Activated naive CD8-positive, alpha-beta T cell treated with anti-CD3 and anti-CD28 coated beads, Interleukin-2, amount 50 U/mL, for 16 hours (primary cell): ENCODE measurements at places on chromosomes 5 and 9.

GRCh38 chr5:115858396-115858795, 16.7 kb downstream of the AP3S1 start:
- DNase-seq = no peak

DNA sequence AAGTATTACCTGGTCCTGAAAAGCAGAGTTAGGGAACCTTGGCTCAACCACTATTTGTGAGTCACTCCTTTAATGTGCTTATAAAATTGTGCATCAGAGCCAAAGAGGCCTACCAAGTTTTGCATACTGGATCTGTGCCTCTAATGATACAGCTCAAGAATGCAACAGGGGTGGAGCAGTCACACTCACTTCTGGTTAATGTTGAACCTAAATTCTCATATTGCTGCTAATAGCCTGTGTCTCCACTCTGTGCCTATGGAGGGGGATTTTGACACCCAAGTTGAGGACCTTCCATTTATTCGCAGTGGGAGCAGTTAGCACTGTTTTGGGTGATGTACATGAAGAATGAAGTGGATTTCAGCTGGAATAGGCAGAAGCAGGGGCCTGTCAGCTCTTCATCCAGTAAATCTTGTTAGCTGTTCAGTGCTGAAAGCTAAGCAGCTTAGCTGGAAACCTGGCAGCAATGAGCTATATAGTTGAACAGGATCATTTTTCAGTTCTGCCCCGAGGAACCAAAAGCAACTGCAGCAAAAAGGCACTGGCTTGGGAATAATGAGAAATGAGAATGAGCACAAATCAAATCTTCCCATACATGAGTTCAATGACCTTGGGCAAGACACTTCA, 9.7 kb downstream of the SH3TC2 start:
- DNase-seq = no peak

GRCh38 chr5:7827610-7828009, 23.3 kb downstream of the CFAP90 start:
- DNase-seq = no peak

DNA sequence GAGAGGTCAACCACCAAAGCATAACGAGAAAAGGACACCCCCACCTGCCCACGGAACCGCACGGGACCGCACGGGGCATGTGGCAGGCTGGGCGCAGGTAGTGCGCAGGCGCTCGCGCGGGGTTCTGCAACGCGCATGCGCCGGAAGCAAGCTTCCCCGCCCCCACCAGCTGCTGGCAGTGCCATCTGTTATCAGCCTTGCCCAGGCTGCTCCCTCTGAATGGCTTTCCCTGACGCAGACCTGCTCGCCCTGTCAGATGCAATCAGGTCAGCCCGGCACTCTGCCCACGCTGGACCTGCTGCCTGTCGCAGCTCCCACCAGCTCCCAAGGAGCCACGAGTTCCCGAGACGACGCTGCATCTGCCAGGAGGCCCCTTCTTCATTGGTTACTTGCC, 22.8 kb downstream of the PTCH1 start:
- DNase-seq = no peak

DNA sequence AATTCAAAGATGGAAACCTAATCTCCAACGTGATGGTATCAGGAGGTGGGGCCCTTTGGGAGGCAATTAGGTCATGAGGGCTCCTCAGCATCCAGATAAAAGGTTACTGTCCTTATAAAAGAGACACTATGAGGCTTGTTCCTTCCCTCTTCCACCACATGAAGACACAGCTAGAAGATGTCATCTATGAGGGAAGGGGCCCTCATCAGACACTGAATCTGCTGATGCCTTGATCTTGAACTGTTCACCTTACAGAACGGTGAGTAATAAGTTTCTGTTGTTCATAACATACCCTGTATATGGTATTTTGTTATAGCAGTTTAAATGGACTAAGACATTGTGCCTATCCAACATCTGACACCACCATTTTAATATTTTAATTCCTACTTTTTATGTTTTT, 19.7 kb upstream of the CCNH start:
- no peak for DNase-seq

DNA sequence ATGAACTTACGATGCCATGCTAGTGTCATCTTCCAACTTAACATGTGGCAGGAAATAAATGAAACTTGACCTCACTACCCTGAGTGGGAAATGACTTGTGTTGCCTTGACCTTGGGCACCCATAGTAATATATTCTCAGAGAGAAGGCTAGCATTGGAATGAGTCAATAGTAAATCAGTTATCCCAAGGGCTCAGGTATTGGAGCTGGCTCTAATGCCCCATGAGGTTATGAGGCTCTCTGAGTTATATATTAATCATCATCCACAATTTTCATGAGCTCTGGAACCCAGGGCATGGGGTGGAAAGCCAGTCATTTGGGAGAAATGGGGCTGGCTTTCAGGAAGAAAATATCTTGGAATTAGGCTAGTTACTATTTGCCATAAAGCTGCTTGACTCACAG, 42.4 kb upstream of the SMIM32 start:
- no peak for DNase-seq

DNA sequence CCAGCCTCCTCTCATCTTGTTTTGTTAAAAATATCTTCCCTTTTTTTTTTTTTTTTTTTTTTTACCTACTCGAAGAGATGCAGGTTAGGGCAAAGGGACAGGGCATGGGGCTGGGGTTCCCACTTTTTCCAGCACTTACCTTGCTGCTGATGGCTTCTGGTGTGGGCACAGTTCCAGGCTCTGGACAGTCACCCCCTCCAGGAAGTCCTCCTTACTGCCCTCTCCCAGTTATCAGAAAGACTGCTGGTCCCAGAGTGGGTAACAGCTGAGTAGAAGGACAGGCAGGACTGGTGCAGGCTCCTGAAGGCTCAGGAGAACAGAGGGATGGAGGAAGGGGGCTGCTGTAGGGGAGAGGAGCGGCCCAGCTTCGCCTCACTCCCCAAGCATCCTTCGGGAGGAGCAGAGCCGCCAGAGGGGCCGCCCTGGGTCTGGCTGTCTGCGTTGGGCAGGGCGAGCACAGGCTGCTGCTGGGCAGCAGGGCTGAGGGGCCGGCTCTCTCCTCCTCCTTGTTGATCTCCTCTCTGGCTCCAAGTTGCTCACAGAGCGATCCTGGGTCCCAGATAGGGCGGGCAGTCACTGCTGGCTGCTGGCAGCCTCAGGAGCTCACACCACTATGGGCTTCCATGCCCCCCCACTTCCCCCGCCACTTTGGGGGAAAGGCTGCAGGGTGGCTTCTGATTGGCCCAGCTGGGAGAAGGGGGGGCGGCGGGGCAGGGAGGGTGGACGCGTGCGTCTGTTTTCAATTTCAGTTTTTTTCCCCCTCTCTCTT, at the start of gene PDGFRB:
Gene PDGFRB (minus strand): TSS at position 588 of the 769 bp plus-strand sequence. CDS start 18,798 bp downstream, outside the sequence.
- peak; percentile 44 for DNase-seq

DNA sequence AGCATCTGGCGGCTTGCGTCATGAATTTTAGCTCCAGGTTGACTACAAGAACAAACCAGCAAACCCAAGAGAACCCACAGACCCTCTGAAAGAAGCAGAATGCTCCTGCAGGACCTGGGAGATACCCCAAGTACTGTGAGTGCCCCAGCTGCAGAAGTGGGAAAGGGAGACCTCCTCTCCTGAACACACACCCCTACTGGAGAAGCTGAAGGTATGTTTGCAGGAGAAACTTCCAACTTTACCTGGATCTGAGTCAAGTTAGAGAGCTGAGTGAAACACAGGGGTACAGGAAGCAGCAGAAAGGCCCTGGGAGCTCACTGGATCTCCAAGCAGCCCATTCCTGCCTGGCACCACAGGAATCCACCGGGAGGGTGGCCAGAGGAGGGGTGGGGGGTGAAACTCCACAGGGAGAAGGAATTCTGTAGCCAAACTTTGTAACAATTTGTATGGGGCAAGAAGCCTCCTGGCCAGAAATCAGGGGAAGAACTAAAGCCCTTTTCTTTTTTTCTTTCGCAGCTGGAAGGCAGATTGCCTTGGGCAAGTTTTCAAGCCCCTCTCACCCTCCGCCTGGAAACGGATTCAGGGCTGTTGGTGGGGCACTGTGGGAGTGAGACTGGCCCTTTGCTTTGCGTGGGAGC, 576.2 kb downstream of the BNC2 start:
- DNase-seq = no peak

DNA sequence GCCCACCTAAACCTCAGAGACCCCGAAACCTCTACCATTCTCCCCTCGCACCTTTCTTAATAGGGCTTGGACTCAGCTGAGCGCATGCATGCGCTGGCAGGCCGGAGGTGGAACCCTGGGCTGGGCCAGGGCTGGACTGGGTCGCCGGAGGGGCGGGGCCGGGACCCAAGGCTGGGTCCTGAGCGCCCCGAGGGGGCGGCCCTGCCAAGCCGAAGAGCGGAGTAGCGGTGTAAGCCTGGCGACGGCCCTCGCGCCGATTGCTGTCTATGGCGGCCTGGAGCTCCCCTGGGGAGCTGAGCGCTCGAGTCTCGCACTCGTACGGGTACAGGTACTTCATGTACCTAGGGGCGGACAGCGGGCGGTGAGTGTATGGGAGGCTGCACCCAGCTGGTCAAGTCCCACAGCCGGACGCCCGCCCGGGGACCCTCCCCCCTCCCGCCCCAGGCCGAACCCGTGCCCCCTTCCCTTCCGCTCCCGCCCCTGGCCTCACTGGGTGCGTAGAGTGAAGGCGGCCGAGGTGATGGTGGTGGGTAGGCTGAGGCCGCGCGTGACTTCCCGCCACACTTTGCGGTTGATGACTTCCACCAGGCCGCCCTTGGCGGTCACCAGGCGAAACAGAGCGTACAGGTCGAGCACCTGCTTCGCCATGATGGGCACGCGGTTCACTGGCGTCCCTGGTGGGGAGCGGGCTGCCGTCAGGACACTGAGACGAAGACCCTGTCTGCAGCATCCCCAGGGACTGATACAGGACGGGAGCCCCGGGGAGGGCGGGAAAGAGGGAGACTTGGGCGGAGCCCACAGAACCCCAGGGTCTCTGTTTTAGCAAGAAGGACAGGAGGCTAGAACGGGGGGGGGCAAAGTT, 3.3 kb upstream of the DCTN3 start:
- no peak for DNase-seq

DNA sequence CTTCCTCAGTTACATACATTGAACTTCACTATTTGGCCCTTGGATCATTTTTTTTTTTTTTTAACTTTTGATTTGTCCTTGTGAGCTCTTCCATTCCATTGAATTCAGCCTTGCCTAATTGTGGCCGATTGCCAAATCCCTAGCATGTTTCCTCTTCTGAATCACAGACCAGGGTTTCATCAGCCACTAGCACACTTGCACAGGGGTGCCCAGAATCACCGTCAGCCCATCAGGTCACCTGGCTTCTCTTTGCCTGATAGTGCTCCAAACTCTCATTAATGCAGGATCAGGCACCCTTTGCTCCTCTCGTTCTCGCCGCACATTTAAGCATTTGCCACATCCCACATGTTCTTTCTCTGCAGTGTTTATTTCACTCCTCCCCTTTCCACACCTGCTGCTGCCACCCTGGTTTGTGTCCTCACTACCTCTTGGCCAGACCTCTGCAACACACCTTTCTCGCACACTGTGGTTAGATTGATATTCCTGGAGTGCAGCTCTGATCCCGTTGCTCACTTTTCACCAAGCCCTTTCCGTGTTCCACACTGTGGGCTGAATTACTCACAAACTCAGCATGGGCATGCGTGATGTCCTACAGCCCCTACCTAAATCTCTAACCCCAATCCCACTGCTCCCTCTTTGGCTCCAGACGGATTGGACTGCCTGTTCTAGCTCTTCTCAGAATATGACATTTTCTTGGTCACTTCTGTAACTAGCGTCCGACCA, 9.8 kb downstream of the PIK3R1 start:
- DNase-seq = no peak

GRCh38 chr9:80502306-80502705, 930.5 kb downstream of the TLE4 start:
- DNase-seq = no peak

DNA sequence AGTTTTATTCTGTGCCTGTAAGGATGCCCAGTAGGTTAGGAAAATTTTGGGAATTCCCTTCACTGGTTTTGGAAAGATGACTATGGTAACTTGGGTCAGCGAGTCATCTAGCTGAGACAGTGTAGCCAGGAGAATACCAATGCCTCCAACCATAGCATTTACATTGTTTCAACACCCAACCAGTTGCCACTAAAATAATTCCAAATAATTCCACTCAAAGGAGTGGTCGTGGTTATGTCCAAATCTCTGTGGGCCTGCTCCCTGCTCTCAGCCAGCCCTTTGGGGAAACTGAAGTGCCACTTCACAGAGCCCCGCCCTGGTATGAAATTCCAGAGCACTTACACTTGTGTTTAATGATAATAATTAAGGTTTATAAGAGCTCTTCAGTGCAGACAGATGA, 310.5 kb downstream of the PLK2 start:
- DNase-seq = no peak

- DNase-seq = no peak
Measured at GRCh38 chr5:135833961-135834638, 363 bp upstream of the SLC25A48 start.

DNA sequence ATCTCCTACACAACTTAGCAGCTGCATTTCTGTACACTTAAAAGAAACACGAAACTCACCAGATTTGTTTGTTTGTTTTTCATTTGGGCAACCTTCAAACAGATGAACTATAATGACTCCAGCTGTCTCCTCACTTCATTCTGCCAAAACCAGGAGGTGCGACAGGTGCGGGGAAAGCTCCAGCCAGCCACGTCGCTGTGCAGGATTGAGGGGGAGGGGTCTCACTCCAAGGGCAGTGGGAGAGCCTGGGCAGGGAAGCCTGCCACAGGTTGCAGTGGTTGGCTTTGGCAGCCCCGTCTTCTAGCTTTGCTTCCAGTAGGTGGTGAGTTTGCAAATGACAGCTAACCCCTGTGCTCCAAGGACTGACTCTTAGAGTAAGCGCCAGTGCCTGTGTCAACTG, 215.8 kb downstream of the CEMIP2 start:
- DNase-seq = no peak

DNA sequence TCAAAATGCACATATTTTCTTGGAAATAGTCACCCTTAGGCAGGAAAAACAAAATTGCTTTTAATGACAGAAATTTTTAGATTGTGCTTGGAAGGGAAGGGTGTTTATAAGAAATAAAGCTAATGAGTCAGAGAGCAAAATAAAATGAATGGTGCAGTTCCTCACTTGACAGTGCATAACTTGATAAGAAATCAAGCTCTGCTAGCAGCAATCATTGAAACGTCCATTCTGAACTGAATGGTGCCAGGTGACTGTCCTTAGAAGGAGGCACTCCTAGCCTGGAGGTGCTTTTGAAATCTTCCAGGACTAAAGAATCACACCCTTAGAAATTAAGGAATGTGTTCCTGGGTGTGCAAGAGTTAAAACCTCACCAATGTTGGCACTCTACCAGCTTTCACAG, 202.5 kb downstream of the EFNA5 start:
- no peak for DNase-seq

- DNase-seq = no peak
Measured at GRCh38 chr5:50653946-50654345, 12.5 kb upstream of the PARP8 start.

- no peak for DNase-seq
Measured at GRCh38 chr5:160921423-160922285, 69.6 kb upstream of the ATP10B start.

DNA sequence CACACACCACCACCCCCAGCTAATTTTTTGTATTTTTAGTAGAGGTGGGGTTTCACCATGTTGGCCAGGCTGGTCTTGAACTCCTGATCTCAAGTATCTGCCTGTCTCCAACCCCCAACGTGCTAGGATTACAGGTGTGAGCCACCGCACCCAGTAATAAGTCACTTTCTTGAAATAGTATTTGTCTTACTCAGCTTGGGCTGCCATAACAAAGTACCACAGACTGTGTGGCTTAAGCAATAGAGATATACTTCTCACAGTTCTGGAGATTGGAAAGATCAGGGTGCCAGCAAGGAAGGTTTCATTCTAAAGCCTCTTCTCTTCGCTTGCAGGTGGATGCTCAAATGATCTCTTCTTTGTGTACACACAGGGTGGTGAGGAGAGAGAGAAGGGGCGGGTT, 99.8 kb downstream of the ARRDC3 start:
- no peak for DNase-seq

GRCh38 chr5:83097689-83098231, 20.4 kb downstream of the XRCC4 start:
- DNase-seq = no peak
